Activated T-helper 1 cell treated with anti-CD3 and anti-CD28 coated beads, Interleukin-12 subunit alpha, Interleukin-12 subunit beta, Interleukin-2, Interleukin-4 antibody, amounts not matched to agents 30 ng/mL and 10 ng/mL and 1 ng/mL, durations not matched to agents 14 hours and 24 hours and 36 hours (primary cell): ENCODE measurements at places on chromosomes 5 and 9. TPM values are rescaled to one million over a fixed set of nuclear protein-coding genes. Genes with fewer than 3 reads are reported as not detected.

DNA sequence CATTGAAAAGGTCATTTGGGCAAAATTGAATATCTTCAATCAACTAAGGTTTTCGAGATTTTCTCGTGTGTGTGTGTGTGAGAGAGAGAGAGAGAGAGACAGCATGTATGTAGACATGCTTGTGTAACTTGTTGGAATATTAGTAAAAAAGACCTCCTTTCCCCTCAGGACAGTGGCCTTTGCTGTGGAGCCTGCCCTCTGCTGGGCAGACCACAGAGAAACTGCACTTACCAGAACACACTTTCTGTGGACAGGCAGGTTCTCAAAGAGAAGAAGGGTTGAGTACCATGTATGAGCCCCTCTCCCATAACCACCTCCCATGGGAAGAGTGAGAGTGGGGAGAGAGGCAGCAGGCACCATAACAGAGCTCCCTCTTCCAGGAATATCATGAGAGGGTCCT, 45.6 kb downstream of the CFAP90 start:
- DNase-seq = no peak

GRCh38 chr5:36662291-36662851, 56.0 kb downstream of the SLC1A3 start:
- no peak for DNase-seq

DNA sequence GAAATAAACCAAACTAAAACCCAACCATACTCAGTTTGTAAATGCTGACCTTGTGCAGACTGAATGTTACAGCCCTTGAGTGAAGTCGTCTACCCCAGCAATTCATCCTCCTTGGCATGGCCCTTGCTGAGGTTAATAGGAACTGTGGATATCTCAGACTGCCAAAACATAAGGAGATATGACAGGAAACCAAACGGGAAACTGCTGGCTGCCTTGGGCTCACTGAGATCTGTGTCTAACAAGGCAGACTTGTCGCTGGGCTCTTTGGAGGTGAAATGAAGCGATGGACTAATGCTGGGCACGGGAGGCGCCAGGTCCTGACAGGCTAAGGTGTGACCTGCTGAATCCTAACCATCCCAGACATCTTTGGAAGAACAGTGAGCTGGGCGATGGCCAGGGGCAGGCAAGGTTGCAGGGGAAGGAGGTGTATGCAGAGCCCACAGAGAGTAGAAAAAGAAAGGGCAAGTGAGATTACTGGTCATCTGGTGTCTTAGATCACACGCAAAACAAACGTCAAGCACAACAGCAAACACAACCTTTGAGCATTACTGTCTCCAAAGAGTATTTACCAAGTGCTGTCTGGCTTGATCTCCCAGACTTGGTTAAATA, 44.6 kb upstream of the ALDH1A1 start:
- no peak for DNase-seq

HSD17B3 gene
- total RNA-seq = not detected in 2 replicates

PRR7 gene
- total RNA-seq = 10.3 and 11.2 TPM in 2 replicates

NTNG2 gene
- total RNA-seq = 4.6 and 6.2 TPM in 2 replicates

MYMK gene
- not detected in 2 replicates for total RNA-seq

ADGRD2 gene
- total RNA-seq = not detected in 2 replicates
